ENCODE measurements at places on chromosomes 3 and 15.

- no peak for DNase-seq
Observed at GRCh38 chr15:96325541-96326327, 4.8 kb upstream of the NR2F2 start.

DNA sequence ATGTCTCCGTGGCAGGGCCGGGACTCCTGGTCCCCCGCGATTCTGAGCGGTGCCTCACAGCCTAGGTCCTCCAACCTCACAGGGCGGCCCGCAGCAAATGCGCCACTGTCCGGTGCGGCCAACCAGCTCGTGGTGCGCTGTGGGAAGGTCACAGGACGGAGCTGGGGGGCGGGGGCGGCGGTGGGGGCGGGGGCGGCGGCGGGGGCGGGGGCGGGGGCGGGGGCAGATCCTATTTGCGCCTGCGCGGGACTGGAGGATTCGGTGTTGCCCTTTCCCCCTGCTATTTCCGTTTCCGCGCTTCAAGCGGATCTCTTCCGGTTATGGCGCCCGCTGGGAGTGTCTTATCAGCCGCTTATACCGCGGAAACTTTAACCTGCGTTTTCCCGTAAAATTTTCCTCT lies 106.7 kb upstream of the SNRPN start:
- DNase-seq: no peak

- DNase-seq: no peak
Observed at GRCh38 chr3:58520403-58521335, 16.3 kb downstream of the ACOX2 start.

- no peak for DNase-seq
Observed at GRCh38 chr3:62771331-62772072, 103.7 kb downstream of the CADPS start.

DNA sequence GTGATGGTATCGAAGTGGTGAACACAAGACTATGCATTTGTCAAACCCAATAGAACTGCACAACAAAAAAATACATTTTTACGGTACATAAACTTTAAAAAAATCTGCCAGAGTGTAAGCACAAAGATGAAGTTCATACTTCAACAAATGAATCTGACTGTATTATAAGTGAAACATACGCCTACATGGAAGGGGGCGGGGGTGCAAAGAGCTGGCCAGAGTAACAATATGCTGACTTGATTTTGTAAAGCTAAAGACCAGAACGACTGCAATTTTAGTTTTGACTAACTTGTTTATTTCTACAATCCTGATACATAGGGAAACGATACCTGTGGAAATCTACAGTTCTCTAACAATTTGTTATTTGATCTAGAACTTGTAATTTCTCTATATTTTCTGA lies 426.0 kb downstream of the GABRG3 start:
- DNase-seq: no peak

DNA sequence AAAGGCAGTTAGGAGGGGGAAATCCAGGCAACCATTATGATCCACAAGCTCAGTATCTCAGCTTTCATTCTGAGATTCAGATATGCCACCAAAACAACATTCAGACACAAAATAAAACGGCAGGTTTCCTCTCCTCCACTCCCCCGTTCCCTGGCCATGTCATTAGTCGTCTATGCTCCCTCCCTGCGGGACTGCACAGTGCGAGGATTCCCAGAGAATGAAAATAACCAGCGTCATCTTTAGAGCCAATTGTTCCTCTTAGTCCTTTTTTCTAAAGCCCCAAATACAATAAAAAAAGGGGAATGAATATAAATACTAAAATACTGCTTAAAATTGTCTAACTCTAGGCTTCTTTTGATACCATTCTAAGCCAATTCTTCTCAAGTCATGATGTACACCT lies 7.8 kb upstream of the SLCO3A1 start:
- no peak for DNase-seq

DNA sequence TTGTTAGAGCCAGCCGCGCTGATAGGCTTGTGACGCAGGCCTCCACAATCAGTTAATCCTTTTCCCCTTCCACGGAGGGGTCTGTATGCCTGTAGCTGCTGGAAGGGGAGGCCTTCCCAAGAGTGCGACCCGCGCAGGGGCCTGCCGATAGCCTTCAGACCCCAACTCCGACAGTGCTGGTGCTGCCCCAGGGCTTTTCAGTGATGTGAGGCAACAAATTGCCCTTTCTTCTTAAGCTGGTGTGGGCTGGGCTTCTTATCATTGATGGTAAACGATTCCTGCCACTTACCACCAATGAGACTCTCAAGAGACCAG lies 143.4 kb downstream of the CHSY1 start:
- no peak for DNase-seq

GRCh38 chr3:45688194-45688881 lies 858 bp upstream of the SACM1L start:
- peak; percentile 43 for DNase-seq

DNA sequence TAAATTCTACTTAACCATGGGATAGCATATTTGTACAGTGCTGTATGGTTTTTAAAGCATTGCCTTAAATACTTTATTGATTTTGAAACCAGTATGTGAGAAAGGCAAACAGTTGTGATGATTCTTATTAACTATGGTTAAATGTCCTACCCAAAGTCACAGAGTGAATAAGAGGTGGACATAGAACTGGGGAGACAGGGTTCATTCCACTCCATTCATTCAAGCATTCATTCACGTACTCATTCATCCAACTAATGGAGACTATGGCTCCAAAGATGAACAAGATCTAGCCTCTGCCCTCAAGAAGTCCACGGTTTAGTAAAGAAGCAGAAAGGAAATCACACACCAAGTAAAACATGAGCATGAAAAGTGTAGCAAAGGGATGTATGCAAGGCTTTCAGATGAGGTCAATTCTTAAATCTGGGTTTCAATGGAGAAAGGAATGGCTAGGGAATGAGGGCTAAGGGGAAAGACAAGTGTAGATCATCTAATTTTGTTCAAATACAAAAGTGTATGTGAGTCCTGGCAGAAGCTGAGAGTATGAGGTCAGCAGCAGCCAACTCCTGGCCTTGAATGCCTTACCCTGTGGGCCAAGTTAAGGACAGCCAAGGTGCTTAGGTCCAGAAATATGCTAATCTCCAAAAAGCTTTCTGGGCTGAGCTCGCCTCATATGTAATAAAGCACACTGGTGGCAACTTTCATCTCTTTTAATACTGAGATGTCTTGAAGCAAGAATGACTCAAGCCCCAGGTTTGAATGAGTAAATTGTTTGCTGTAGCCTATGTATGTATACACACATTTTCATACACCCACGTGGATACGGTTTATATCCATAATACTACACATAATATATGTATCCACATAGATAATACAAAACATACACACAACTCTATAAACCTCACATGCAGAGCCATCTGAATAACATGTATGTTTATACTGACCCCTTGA lies 4.3 kb downstream of the TNIK start:
- DNase-seq: no peak

- DNase-seq: no peak
Observed at GRCh38 chr15:51350723-51351122, 9.3 kb downstream of the GLDN start.

GRCh38 chr3:34000301-34000700 lies 201.9 kb downstream of the PDCD6IP start:
- no peak for DNase-seq

GRCh38 chr3:10339376-10339955 lies 18.6 kb upstream of the SEC13 start:
- no peak for DNase-seq
